Caudate nucleus (tissue), 63 donors: ENCODE measurements at places on chromosomes 1 and 21.

DNA sequence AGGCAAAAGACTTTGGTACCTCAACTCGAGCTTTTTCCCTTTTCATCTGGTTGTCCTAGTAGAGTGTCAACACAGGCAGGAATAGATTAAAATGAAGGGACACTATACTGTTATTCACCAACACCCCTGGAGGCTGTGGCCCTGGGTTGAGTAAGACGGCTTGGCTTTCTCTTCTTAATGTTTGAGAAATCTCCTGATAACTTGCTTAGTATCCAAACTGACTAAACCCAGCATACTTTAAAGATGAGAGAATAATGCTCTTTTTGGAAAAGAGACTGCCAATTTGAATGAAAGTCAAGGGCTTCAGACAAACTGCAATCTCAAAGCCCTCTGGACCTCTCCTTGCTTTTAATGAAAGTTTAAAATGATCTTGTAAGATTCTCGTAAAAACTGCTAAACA, 2.6 kb upstream of the SLC30A1 start:
- no peak for DNase-seq

- DNase-seq = no peak
Measured at GRCh38 chr1:10745383-10745782, 51.1 kb downstream of the CASZ1 start.

DNA sequence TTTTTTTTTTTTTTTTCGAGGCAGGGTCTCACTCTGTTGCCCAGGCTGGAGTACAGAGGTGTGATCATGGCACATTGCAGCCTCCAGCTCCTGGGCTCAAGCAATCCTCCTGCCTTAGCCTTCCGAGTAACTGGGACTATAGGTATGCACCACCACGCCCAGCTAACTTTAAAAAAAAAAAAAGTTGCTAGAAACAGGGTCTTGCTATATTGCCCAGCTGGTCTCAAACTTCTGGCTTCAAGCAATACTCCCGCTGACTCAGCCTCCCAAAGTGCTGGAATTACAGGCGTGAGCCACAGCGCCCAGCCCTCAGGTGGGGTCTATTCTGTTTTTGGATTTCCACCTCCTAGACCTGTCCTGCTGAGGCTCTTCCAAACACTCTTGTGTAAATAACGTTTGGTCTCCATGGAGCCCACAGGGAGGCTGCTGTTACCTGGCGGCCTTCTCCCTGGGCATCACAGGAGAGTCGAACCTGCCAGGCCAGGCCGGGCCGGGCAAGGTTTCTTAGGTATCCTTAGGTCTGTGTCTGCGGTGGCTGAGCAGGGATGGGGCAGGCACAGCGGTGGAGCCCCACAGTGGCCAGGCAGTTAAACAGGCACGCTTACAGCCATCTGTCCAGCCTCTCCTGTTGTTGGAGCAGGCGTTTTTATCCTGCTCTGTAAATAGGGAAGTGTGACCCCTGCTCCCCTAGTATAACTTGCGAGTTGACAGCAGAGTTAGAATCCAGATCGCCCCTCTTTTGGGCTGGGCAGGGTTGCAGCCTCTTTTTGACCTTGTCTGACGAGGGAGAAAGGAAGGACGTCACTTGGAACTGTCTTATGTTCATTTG, 18.8 kb downstream of the PLEKHM2 start:
- no peak for DNase-seq

GRCh38 chr1:82073659-82074058, 272.9 kb downstream of the ADGRL2 start:
- no peak for DNase-seq

- no peak for DNase-seq
Measured at GRCh38 chr1:109687641-109688499, at the start of gene GSTM1. GSTM1 (plus strand) TSS chr1:109687817; CDS start chr1:109687874, 57 bp downstream.

DNA sequence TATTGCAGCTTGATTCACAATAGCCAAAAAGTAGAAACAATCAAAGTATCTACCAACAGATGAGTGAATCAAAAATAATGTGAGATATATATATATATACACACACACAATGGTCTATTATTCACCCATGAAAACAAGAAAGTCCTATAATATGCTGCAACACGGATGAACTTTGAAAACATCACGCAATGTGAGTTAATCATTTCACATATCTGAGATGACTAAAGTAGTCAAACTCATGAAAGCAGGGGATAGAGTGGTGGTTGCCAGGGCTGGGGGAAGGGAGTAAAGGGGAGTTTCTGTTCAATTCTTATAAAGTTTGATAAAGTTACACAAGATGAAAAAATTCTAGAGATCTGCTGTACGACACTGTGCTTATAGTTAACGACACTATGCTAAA, 1234.8 kb downstream of the MRPL39 start:
- no peak for DNase-seq

GRCh38 chr1:211591980-211592493, 13.1 kb upstream of the SLC30A1 start:
- DNase-seq = no peak

DNA sequence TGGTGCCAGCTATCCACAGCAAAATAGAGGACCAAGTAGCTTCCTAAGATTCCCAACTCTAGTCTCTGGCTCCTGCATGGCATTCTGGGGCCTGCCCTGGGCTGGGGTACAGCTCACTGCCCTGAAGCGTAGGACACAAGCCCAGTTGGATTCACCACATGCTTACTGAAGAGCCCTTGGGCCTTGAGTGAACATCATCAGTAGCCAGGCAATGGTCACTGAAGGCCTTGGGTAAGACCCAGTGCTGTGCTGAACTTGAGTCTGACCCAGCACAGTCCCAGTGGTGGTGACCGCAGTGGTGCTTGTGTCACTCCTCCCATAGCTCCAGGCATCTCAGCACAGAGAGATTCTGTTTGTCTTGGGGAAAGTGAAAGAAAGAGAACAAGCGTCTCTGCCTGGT, 7.7 kb upstream of the LCE3A start:
- DNase-seq = no peak

- DNase-seq = no peak
Measured at GRCh38 chr1:207051191-207051943, at the start of gene YOD1. YOD1 (minus strand) TSS chr1:207051208; CDS start chr1:207051030, 178 bp downstream.

GRCh38 chr1:174114788-174115448, 44.4 kb upstream of the RABGAP1L start:
- no peak for DNase-seq

DNA sequence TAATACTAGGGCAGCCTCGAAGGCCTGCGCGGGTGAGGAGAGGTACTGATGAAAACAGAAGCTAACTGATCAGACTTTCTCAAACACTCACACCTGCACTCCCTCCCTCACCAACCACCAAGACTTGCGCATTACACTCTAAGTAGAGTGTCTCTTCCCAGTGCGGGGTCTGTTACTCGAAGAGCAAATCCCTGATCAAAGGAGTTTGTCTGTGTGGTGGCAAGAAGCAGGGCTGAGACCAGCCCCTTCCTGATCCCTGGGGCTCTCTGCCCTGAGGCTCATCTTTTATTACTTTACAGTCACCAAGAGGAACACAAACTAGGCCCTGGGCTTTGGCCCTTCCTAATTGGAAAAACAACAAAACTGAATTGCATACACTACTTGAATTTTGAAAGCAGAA, 19.5 kb upstream of the TSNAX start:
- no peak for DNase-seq

DNA sequence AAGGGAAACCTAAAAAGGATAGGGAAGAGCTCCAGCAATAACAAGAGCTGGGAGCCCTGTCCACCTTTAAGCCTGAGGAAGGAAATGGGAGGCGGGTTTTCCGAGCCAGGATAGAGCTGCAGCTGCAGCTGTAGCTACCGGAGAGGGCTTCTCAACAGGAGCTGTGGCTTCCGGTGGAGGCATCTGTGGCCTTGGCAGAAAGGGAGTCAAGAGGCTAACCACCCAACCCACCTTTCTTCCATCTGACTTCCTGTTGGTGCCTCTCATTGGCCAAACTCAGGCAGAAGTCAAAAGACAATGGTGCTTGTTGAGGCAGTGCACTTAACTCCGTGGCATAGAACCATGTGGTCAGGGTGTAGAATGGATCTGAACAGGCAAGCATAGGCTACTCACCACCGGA, 313.1 kb upstream of the DAB1 start:
- DNase-seq = no peak

GRCh38 chr1:31718327-31718897, 14.6 kb upstream of the COL16A1 start:
- no peak for DNase-seq

GRCh38 chr1:205532996-205533735, 28.7 kb downstream of the CDK18 start:
- DNase-seq = no peak

DNA sequence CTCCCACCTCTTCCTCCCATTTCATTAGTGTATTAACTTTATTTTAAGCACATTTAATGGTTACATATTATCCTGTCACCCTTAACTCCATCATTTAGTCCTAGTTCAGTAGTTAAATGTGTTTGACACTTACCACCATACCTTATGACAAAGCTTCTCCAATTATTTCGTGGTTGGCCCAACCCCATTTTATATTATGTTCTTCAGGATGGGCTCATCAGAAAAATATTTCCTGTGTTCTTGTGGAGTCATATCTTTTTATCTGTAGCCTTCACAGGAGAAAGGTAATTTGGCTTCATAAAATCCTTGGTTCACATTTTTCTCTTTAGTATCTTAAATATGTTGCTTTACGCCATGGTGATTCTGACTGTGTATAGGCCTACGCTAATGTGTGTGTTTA, 142.3 kb upstream of the COL6A1 start:
- no peak for DNase-seq

- DNase-seq = peak; percentile 51
Measured at GRCh38 chr1:1024771-1025699, 5.1 kb downstream of the AGRN start.

GRCh38 chr1:210003501-210003900, 65.5 kb downstream of the SYT14 start:
- DNase-seq = no peak
